ENCODE measurements at places on chromosomes 4 and X.

DNA sequence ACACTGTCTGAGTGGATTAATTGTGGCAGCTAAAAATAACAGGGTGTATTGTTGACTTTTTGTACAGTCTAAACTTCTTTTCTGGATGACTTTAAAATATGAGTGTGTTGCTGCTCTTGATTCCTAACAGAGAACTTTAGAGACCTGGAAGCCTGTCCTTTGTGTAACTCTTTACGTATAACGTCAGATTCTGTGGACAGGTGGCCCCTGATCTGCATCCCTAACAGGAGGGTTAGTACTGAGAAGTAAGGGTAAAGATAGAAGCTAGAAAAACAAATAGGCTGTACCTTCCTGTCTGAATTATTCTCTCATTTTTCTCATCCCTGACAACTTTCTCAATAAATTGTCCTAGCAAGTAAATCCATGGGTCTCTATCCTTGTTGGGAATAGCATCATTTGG, 105.7 kb upstream of the LIMCH1 start:
- no peak for DNase-seq

DNA sequence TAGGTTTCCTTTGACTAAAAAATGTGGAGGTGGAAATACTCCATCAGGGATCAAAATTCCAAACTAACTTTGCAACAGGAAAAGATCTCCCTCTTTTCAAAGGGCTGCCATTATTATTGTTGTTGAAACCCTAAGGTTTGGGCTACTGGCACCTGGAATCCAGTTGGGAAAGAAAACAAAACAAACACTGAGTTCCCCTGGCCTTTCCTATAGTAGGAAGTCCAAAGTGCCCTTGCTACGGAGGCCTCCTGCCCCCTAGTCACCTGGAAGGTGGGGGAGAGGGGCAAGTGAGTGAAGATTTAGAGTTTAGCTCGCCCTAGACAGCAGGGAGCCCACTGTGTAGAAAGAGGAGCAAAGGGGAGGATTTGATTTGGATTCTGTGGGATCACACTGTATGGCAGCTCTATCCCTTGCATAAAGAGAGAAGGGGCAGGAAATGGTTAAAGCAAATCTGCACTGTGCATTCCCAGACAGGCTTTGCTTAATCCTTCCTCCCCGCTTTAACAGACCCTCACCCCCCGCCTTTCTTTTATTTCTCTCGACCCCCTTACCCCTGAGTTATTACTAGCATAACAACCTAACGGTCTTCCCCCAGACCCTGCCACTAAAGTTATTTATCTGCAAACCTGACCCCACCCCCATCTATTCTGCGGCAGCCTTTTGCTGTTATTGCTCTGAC, 627 bp upstream of the FAT4 start:
- no peak for DNase-seq

DNA sequence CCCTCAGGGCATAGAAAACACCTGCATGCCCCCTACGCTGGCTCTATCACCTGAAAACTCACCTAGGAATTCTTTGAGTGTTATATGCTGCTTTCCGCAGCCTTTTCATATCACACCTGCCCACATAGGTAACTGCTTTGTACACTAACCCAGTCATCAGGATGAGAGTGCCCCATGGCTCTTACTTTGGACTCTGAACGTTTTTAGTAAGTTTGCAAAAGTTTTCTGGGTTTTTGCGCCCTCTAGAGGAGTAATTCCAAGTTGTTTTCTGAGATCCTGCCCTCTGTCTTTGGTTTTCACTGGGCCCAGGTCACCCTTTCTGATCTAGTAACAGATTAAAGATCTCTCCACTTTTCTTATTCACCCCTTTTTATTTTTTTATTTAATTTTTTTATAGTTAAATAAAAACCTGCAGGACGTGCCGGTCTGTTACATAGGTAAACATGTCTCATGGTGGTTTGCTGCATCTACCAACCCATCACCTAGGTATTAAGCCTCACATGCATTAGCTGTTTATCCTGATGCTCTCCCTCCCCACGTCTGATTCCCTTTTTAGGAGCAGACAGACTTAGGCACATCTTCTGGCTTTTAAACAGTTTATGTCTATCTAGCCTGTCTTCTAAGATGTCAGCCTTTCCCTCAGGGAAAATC, 139.2 kb downstream of the NWD2 start:
- peak; percentile 20 for DNase-seq

DNA sequence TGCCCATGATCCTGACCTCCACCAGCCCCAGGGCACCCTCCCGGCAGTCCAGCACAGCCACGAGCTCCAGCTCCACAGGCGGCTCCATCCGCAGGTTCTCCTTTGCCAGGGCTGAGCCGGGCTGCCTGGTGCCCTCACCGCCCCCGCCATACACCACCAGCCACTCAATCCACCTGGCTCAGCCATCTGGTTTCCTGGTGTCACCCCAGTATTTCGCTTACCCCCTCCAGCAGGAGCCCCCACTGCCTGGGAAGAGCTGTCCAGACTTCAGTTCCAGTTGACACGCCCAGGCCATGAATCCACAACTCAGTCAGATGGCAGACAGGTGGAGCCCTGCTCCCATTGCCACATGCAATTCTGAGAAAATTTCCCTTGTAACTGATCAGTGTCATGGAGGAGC, 3.9 kb downstream of the SHISA3 start:
- no peak for DNase-seq

GRCh38 chr4:12943069-12943468, 541.1 kb downstream of the RAB28 start:
- no peak for DNase-seq

DNA sequence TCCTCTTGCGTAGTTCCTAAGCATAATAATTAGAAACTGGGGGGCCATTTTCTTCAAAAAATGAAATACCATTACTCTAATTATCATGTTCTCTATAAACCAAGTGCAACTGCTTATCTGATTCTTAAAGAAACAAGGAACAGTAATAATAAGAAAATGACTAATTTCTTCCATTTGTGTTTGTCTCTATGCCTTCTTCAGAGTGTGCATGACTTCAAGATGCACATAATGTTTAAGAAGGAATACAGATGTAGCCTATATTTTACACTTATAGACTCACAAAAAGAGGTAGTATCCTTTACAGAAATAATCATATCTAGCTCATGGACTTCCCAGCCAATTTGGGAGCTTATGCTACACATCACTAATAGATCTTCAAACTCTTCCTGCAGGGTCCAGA, 131.7 kb downstream of the CHRNA9 start:
- no peak for DNase-seq

GRCh38 chr4:173074501-173074946, 94.1 kb upstream of the GALNT7 start:
- DNase-seq, result peak; percentile 9

DNA sequence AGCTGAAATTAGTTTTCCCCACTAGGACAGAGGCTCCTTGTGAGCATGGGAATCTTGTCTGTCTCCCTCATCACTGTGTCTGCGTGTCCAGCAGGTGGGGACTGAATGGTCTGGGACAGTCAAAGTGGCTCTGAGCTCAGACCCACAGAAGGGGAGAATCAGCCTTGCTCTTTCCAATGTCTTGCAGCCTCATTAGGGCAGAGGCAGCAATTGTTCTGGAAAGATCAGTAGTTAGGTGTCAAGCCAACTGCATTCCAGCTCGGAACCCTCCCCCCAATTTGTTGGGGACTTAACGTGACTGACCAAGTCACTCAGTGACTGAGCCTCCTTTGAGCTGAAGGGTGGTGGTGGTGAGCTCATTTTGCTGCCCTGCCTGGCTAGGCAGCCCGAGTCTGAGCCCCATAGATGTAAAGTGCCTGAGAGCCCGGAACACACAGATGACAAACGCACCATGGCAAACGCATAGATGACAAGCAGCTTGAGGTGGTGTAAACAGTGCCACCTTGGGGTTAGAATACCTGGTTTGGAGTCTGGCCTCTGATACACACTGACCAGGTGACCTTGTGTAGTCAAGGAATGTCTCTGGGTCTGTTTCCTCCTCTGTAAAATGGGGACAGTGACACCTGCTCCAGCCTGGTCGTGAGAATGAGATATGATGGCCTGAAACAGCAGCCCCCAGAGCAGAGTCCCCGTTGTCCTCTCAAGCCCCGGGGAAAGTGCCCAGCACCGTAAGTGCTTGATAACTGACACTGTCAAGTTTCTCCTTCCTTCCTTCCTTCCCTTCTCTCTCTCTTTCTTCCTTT, 2.7 kb upstream of the SORCS2 start:
- DNase-seq, result no peak

- DNase-seq, result peak; percentile 33
Measured at GRCh38 chrX:69556060-69557011, 52.2 kb downstream of the NALF2 start.

DNA sequence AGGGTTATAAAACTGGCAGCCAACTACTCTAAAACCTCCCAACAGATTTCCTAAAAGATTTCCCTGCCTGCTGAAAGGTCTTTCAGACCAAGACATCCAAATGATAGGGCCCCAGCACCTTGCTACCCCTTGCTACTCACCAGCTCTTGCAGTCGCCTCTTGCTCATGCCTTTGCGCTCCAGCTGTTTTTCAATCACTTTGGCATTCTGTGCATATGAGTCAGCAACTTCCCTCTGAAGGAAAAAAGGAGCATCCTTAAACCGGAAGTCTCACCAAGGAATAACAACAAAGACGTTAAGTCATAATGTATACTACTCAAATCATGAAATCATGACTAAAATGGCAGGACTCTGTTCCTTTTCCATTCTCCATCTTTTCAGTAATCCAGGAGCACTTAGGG, 24.0 kb downstream of the STEEP1 start:
- peak; percentile 83 for DNase-seq

GRCh38 chr4:135359128-135359527, 1157.5 kb upstream of the PABPC4L start:
- DNase-seq, result peak; percentile 54

GRCh38 chrX:17226736-17227135, 148.3 kb upstream of the NHS start:
- DNase-seq, result no peak

- DNase-seq, result peak; percentile 71
Measured at GRCh38 chr4:15577508-15577907, 77.6 kb downstream of the FBXL5 start.

DNA sequence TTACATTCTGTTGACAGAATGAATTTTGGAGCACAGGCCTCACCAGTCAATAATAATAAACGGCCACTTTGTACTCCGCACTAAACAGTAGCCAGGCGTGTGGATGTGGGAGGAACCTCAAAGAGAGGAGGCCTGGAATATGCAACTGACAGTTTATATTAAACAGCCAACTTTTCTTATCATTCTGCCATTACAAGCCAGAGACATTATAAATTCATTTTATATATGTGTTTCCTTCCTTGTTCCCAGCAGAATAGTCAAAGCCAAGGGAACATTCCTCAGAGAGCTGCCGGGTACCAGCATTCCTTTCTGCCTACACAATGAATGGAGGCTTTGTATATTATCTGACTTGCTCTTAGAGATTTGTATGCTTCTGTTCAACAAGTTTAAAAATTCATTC, 436.5 kb upstream of the FTHL17 start:
- DNase-seq, result peak; percentile 73

DNA sequence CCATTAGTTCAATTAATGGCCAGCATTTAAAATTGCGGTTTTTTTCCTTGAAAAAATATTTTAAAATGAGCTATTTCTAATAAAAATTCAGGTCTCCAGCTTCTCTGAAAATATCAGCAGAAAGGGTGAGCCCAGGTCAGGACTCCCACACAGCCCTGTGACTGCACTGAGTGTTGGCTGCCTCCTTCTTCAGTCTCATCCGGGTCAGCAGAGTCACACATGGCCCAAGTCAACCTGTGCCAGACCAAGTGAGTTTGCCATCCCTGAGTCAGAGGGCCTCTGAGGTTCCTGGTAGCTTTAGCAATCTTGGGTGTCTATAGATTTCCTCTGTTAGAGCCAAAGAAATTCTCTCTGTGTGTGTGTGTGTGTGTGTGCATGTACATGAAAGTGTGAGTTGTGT, 22.1 kb upstream of the MSX1 start:
- DNase-seq, result no peak

- no peak for DNase-seq
Measured at GRCh38 chrX:15314472-15314871, 968 bp downstream of the ASB11 start.

- no peak for DNase-seq
Measured at GRCh38 chr4:174427571-174428140, 94.6 kb downstream of the HPGD start.

DNA sequence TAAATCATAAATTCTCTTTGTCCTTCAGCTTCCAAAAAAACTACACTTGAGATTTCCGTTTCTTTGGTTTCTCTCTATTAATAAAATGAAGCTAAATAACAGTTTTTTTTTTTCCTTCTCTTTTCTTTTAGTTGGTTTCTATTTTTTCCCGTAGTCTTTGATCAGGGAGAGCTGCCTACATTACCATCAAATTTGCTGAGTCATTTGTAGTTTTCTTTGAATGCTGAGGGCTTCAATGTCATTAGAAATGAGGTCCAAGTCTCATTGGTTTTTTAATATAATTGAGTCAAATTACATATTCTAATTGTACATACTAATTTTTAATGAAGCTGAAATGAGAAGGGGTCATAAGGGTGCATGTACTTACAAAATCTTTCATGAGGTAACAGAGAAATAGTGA, 550.2 kb downstream of the GBA3 start:
- DNase-seq, result no peak

DNA sequence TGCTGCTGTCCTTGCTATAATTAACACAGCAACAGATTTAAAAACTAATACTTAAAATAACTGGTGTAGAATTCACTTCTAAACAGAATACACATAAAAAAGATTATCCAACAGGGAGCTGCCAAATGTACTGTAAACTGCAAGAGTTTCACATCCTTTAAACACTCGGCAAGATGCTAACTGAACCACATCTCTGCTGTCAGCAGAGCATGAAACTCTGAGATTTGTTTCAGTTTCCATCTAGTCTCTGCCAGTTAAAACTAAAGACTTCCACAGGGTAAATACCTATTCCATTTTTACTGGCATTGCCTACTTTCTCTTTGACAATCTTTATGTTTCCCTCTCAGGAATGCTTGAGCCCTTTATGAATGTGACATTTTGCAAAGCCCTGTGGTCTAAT, 127.7 kb downstream of the SLC7A11 start:
- no peak for DNase-seq

DNA sequence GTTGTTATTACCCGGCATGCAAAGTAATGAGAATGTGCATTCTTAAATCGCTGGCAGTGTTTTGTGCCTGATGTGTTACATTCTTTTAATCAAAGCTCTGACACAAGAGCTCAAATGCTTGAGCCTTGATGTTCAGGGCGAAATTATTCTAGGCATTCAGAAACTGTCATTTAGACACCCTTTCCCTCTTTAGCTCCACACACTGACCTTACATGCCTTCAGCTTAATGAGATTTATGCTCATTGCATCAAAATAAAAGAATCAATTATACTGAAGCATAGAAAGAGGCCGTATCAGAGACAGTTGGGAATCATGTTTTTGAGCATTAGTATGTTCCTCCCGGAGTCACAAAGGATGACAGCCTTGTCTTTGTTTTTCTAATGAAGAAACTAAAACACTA, 56.7 kb downstream of the FAM114A1 start:
- DNase-seq, result no peak

- no peak for DNase-seq
Measured at GRCh38 chr4:40462326-40462725, 127.2 kb downstream of the CHRNA9 start.

GRCh38 chrX:3388457-3388856, 42.0 kb upstream of the MXRA5 start:
- no peak for DNase-seq

All from fibroblast of skin of back (primary cell).